Hematopoietic multipotent progenitor cell treated with erythropoietin and hydrocortisone succinate and interleukin-3 and kit ligand, for 8 days (in vitro differentiated cells): ENCODE measurements at places on chromosomes 12 and 14.
A peak's percentile ranks its signal among the peaks of the same experiment; 100 is the strongest.

DNA sequence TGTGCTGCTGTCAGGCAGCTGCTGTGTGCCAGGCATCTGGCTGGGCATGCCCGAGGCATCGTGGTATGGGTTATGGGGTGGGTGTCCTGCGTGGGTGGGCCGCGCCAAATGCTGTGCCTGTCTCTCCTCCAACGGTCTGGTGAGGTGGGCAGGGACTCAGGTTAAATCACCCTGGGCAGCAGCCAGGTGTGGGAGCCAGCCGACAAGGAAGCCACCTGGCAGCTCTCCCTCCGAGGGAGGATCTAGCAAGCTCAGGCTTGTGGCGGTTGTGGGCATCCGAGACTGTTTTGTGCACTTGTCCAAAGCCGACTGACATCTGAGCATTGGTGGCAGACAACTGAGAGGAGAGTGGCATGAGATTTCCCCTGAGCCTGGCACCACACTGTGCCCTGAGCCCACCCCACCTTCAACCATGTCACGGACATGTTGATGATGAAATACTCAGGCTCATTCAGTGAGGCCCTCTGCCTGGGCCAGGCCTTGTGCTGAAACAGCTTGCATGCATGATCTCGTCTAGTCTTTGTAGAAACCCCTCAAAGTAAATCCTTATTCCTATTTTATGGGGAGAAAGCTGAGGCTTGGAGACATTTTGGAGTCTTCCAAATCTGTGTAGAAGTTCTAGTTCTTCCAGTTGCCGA is 181.8 kb upstream of the MYL2 start:
- no peak for DNase-seq

- no peak for DNase-seq
Observed at GRCh38 chr12:69091442-69092017, 147.8 kb upstream of the CPSF6 start.

DNA sequence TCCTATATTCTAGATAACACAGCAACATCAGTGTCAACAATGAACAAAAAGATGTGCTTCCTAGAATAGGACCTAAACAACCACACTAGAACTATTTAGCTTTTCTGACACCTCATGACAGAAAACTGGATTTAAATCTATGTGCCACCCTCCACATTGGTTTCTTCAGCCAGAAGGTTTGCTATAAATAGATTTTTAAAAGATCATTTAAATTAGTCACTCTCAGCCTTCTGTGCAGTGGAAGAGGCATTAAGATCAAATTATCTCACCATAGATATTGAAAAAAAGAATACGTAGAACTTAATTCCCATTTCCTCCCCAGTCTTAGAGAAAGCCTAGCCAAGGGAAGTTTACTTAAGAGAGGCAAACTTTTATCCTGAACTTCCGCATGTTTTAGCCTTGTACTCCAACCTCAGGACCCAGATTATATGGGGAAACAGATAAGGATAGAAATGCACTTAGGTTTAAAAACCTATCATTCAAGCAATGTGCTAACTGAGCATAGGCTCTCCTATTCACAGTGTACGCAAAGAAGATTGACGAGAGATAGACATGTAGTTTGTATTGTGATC is 59.6 kb downstream of the NELL2 start:
- DNase-seq = no peak

DNA sequence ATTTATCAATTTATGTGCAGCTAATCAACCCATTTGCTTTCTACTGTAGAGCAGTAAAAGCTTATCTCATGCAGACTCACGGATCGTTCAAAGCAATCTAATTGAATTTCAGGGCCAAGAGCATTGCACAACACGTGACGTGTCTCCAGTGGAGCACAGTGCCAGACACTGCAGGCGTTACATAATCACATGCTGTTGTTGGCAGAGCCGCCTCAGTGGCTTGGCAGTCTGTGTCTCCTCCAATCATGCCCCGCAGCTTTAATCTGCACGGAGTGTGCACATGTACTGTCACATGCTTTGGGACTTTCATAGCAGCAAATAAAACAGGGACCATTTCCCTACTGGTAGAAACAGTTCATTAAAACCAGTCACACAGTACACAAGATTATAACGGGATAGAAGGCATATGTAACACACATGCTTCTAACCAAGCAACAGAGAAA is 309.3 kb downstream of the ITPR2 start:
- DNase-seq = peak; percentile 49

GRCh38 chr12:47082796-47083621 is 3.2 kb upstream of the AMIGO2 start:
- peak; percentile 38 for DNase-seq

DNA sequence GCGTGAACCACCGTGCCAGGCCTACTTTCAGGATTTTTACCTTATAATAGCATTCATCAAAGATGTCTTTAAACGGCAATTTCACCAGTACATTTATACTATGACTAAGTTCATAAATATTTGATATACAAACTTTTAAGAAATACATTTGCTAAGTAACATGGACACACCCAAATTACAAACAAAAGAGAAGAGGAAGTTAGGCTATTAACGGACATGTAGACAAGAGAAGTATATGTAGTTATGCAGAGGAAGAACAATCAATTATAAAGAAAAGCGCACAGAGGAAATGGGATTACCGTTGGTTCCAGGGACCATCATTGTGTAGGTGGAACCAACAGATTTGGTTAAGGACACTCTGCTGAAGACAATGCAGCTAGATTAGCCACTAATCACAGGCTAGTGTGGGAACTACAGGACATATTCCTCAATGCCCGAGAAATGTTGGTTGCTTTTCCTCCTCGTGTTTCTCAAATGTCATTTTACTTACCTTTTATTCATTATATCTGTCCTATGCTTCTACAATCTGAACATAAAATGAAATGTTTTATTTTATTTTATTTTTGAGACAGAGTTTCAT is 24.0 kb upstream of the PKP2 start:
- DNase-seq = no peak
